ENCODE measurements at places on chromosomes 4 and X.

DNA sequence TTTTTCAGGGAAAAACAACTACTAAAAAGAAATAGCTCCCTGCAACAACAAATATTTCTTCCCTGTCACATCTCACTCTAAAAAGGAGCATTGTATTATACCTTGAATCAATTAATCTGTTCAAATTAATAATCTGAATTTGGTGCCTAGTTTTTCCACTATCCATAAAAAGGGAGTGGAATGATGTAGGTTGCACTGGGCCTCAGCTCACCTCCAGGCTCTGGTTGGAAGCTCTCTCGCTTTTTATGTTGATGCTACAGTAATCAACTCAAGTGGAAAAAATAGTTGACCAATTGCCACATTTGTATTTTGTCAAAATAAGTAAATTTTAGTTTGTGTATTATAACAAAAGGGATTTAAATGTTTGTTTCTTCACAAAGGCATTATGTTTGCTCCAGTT is 126.1 kb downstream of the MAD2L1 start:
- no peak for DNase-seq

DNA sequence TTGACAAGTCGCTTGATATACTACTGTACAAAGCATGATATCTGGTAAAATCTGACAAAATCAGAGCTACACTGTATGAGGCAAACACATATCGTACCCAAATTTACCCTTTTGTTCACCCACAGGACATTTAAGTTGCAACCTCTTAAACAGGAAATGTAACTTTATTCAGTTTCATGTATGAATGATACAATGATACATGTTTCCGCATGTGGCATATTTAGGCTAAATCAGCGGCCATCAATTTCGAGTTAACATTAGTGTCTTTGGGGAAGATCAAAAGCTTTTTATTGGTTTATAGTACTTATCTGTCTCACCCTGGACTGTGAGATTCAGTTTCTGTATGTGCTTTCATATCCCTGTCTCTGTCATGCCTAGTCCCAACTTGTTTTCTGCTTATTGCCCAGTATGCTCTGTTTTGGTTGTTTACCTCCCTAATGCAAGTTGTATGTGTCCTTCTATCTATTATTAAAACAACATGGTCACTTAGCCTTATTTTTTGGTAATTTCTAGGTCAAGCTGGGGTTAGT is 97.3 kb upstream of the HPRT1 start:
- DNase-seq = no peak

- no peak for DNase-seq
These were observed 1528.0 kb downstream of the TECRL start for GRCh38 chr4:62881210-62881609.

DNA sequence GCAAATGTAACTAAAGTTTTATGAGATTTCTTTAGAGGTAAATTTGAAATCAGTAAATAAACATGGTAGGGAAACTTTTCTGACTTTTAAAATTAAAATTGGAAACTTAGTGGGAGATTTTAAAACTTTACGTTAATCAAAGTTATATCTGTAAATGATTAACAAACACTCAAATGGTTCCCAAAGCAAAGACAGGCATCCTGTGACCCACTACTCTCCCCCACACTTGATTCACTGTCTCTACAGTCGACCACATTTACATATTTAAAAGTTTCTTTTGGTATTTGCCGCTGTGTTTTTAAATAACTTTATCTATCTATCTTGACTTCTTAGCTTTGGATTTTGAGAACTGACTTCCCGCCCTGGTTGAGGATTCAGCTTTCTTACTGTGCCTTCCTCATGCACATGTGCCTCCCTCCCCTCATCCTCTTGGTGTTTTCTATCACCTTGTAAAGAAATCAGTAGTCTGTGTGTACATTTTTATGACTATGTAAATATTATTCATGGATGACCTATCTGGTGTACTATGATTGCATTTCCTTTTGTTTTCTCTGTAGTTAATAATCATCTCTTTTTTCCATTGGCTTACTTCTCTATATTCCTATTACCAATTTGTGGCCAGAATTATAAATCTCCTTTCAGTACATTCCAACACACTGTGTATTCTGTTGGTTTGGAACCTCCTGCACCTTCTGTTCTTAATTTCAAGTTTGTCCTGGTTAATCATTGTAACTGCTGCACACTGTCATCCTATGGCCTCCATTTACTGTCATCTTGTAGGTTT is 72.6 kb downstream of the WWC2 start:
- no peak for DNase-seq

DNA sequence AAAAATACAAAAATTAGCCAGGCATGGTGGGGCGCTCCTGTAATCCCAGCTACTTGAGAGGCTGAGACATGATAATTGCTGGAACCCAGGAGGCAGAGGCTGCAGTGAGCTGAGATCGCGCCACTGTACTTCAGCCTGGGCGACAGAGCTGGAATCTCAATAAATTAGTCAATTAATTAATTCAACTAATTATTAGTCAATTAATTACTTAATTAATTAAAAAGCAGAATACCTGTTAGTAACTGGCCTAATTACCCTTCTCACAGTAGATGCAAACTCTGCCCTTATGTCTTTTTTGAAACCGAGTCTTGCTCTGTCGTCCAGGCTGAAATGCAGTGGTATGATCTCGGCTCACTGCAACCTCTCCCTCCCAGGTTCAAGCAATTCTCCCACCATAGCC is 261.2 kb downstream of the ASMT start:
- no peak for DNase-seq

DNA sequence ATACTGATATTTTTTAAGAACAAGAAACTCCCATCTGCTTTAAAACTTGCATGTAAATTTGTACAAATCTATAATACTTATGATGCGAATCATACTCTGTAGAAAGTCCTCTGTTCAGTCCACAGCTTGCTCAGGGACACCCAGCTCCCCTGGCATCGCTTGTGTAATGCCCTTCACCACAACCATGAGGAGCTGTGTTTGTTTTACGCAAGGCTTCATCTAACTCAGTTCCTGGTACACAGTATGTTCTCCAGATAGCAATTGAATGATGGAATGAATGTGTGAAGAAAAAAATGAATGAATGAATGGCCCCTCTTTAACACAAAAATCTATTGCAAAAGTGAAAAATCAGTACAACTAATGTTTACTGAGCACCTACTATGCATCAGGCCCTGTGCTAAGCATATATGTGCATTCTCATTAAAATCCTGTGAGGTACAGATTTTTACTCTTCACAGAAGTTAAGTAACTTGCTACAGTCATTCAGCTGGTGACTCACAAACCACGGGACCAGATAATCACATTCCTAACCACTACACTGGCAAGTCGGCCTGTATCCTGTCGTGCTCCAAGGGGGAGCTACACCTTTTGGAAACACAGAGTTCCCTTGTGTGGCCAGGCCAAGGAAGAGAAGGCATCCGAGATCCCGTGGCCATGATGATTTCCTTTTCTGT is 58.7 kb upstream of the KDR start:
- peak; percentile 89 for DNase-seq

DNA sequence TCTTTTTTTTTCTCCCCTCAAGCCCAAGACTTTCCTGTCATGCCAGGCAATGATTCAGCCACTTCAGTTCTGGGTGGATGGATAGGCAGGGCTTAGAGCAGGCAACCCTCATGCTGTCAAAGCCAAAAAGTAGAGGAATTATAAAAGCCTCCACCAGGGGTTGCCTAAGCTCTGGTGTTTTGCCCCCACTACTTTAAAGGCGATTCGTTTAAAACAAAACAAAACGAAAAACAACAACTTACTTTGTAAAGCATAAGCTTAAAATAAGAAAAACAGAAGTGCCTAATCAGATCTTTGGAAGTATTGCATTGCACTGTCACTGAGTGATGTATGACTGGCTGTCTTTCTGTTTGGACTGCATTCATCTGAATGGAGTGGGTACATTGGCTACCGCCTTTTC is 5.3 kb upstream of the IDS start:
- no peak for DNase-seq

DNA sequence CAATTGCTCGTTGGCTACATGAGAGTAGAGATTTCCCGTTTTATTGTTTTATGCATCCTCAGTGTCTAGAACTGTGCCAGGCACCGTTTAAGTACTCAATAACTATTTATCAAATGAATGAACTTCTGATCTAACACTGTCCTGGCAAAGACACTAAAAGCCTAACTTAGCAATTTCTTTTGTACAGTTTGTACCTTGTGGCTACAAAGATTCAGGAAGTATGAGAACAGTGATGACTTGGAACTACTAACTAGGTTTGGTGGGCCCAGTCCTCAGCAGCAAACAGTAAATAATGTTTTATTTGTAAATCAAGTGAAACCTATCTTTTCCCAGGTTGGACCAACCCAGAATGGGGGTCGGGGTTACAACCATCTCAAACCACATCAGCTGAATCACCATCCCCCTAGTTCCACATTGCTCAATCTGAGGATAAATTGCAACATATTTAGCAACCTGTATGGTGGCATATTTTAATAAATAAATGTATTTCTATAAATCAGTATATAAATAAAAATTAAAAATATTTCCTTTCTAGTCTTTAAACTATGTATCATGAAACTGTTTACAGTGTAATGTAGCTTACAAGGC is 12.3 kb upstream of the SCRG1 start:
- DNase-seq = no peak

DNA sequence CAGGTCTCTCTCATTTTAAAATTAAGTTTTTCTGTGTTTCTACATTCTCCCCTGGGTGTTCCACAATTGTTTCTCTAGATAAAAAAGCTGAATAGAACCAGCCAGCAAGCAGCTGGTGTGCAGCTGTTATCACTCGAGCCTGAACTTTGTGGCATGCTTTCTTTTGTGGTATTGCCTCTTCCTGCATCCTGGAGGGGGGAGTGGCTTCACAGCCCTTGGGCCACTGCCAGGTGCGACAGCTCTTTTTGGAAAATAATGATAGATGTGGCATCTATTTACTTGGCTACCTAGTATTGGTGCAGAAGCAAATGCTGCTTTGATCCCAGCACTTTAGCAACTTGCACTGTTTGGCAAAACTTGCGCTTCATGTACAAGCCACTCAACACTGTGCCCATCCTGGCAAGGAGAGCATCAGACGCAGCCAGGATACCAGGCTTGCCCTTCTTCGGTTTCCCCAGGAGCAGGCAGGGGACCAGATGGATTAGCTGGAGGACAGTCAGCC is 69.4 kb downstream of the HMGB2 start:
- peak; percentile 20 for DNase-seq

DNA sequence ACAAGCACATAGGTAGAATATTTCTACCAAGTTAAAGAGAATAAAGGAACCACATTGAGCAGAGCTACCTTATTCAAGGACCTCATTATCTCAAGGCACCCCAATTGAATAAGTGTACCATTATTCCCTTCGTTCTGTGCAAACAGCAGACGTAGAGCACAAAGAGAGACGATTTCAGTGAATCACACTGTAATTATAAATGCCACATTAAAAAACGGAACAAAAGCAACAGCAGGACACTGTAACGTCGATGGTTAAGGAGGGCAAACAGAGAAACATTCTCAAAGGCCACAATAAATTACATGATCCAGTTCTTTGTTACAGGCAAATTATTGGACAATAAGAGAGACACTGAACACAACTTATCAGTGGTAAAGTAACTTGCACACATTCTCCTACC is 644.1 kb upstream of the TENM3 start:
- DNase-seq = no peak

DNA sequence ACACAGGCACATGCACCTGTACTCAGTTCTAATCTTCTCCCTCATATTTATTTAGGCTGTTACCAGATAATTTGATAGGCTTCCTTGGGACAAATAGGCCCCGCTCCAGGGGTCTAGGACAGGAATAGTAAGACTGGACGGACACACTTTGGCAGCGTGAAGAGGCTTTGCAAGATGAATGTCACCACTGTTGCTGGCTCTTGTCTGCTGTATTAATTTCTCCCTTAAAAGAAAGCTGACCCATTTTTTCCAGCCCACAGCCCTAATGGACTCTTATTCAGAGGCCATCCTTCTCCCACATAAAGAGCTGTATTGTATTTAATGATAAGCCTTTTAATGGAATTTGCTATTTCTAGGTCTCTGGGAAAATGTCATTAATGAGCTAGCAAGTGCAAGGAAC is 18.0 kb downstream of the FAM184B start:
- no peak for DNase-seq

GRCh38 chr4:67550451-67550850 is 5.1 kb upstream of the CENPC start:
- DNase-seq = no peak

GRCh38 chr4:26323821-26324220 is 3.0 kb downstream of the RBPJ start:
- no peak for DNase-seq

- no peak for DNase-seq
These were observed 207.6 kb upstream of the NR3C2 start for GRCh38 chr4:148649652-148650331.

DNA sequence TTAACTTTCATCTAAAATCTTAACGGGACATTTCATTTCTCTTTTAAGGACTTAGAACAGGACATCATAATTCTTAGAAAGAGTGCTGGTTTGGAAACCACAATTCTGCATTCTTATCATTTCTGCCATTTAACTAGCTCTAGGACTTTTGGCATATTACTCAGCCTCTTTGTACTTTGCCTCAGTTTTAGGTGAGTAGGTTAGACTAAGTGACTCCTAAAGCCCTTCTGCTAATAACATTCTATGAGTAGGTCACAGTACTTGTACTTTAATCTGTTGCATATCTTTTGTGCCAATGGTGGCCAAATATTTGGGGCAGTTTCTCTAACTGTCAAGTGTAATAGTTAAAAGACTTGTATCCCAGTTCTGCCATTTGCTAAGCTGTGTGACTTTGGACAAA is 115.4 kb upstream of the NUDT6 start:
- peak; percentile 14 for DNase-seq

DNA sequence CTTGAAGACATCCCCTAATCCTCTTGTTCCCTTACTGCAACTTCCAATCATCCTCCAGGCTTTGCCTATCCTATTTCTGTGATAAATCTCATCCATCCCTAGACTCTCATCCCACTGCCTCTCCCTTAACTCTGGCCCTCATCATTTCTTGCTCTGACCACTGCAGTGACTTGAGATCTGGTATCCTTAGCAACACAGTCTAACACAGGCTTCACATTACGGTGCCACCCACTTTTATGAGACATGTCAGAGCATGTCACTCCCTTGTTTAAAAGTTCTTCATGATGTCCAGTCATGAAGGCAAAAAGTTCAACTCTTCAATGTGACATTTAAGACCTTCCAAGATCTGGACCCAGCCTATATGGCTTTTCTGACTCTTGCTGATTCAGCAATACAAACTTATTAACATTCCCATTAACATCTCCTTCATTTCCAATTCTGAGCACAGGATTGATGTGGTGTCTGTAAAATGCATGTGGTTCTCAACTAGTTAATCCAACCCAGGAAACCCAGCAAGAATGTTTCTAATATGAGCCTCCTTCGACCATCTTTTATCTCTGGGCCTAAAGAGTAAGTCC is 64.0 kb downstream of the OR13H1 start:
- no peak for DNase-seq

GRCh38 chr4:151251603-151252304 is 25.2 kb upstream of the PRSS48 start:
- no peak for DNase-seq

GRCh38 chr4:86950831-86951525 is 16.2 kb downstream of the AFF1 start:
- DNase-seq = no peak

GRCh38 chr4:41102414-41103092 is 111.8 kb downstream of the APBB2 start:
- no peak for DNase-seq
